Left ventricle myocardium inferior (tissue), 1 donor: ENCODE measurements at places on chromosomes 1 and 21.
A peak's percentile ranks its signal among the peaks of the same experiment; 100 is the strongest.

DNA sequence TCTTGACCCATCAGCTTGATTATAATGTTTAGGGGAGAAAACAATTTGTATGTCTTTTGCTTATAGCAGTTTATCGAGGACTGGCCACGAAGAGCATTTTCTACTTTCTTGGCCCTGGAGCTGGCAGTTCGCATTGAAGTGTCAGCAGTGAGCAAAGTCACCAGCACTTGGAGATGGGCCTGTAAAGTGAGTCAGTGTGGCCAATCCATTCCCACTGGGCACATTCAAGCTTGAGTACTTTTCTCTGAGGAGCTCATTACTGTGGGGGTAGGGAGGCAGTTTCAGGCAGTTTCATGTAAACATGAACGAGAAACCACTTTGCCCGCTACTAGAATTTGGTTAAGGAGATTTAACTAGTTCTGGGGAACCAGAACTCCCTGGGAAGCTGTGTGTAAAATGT is 164.8 kb downstream of the PRDM2 start:
- no peak overlapping the region for H3K27ac ChIP-seq
- no peaks in the 10 kb centered on the region for H3K36me3 ChIP-seq
- H3K4me1 ChIP-seq, result no peaks in the 10 kb centered on the region
- H3K27me3 ChIP-seq, result peaks cover 31% of the 10 kb centered on the region

- H3K4me1 ChIP-seq, result peaks cover 5% of the 10 kb centered on the region
- no peaks in the 10 kb centered on the region for H3K36me3 ChIP-seq
- H3K27ac ChIP-seq, result no peak overlapping the region
- H3K4me3 ChIP-seq, result no peak overlapping the region
Measured at GRCh38 chr1:218660678-218661053, 315.5 kb downstream of the TGFB2 start.

GRCh38 chr1:156816561-156817328 is at the start of gene SH2D2A:
Gene SH2D2A (minus strand): TSS chr1:156816848. CDS start chr1:156816708, 140 bp downstream.
- H3K4me1 ChIP-seq, result peaks cover 28% of the 10 kb centered on the region
- peaks cover 27% of the 10 kb centered on the region for H3K27me3 ChIP-seq
- no peak for DNase-seq
- H3K4me3 ChIP-seq, result peak within 1 kb of the TSS; percentile 65
- peak within 1 kb of the TSS; percentile 81 for H3K27ac ChIP-seq

GRCh38 chr1:242723044-242723716 is 198.7 kb upstream of the PLD5 start:
- H3K27me3 ChIP-seq, result no peaks in the 10 kb centered on the region
- H3K27ac ChIP-seq, result peak overlapping the region; percentile 64
- no peaks in the 10 kb centered on the region for H3K36me3 ChIP-seq
- H3K4me1 ChIP-seq, result peaks cover 9% of the 10 kb centered on the region
- H3K4me3 ChIP-seq, result no peak overlapping the region

- H3K27me3 ChIP-seq, result no peaks in the 10 kb centered on the region
- H3K27ac ChIP-seq, result peak overlapping the region; percentile 99
- peaks cover 40% of the 10 kb centered on the region for H3K36me3 ChIP-seq
- H3K4me1 ChIP-seq, result peaks cover 91% of the 10 kb centered on the region
- no peak for DNase-seq
- peak overlapping the region; percentile 86 for H3K4me3 ChIP-seq
Measured at GRCh38 chr1:145995148-145995881, 1.1 kb downstream of the TXNIP start.

GRCh38 chr1:224989615-224990014 is 60.1 kb downstream of the DNAH14 start:
- no peak for DNase-seq
- no peaks in the 10 kb centered on the region for H3K27me3 ChIP-seq
- H3K4me3 ChIP-seq, result no peak overlapping the region
- H3K36me3 ChIP-seq, result no peaks in the 10 kb centered on the region
- no peak overlapping the region for H3K27ac ChIP-seq
- no peaks in the 10 kb centered on the region for H3K4me1 ChIP-seq

GRCh38 chr1:63615768-63616420 is 22.7 kb downstream of the PGM1 start:
- H3K4me3 ChIP-seq, result no peak overlapping the region
- peaks cover 56% of the 10 kb centered on the region for H3K4me1 ChIP-seq
- DNase-seq, result no peak
- H3K27ac ChIP-seq, result no peak overlapping the region
- no peaks in the 10 kb centered on the region for H3K27me3 ChIP-seq
- H3K36me3 ChIP-seq, result no peaks in the 10 kb centered on the region

- no peak overlapping the region for H3K27ac ChIP-seq
- H3K36me3 ChIP-seq, result no peaks in the 10 kb centered on the region
- DNase-seq, result no peak
- H3K4me3 ChIP-seq, result no peak overlapping the region
Measured at GRCh38 chr1:205348554-205349487, 7.9 kb downstream of the KLHDC8A start.

DNA sequence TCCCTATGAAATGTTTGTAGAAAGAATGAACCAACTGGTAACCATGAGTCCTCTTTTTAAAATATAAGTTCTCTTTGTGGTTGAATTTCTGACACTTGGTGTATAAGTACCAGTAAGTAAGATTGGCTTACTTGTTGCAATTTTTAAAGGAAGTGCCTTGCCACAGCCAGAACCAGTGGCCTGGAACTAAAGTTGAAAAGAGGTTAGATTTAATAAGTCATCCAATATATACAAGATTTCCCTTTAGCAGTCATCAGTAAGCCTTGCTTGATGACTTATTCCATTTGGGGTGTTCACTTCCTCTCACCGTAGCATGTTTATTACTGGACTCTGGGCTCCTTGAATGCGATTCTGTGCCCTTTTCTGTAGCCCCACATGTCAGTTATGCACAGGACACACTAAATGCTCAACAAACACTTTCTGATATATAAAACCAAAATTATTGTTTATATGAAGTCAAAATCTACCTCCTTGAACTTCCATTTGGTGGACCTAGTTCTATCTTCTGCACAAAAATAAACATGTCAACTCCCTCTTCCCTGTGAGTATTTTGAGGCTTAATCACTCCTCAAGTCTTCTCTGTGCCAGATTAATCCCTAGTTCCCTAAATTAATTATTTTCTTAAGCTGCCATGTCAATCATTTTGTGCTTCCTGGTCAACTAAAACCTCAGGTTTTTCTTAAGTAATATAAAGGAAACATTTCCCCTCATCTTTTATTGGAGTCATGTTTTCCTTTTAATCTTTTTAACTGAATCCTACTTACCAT is 218.1 kb downstream of the ST6GALNAC3 start:
- no peak overlapping the region for H3K27ac ChIP-seq
- no peak overlapping the region for H3K4me3 ChIP-seq
- H3K27me3 ChIP-seq, result no peaks in the 10 kb centered on the region
- H3K36me3 ChIP-seq, result no peaks in the 10 kb centered on the region
- H3K4me1 ChIP-seq, result no peaks in the 10 kb centered on the region

GRCh38 chr1:22845398-22845935 is 127.2 kb downstream of the LACTBL1 start:
- no peak overlapping the region for H3K27ac ChIP-seq
- no peaks in the 10 kb centered on the region for H3K36me3 ChIP-seq
- no peak overlapping the region for H3K4me3 ChIP-seq
- peaks cover 17% of the 10 kb centered on the region for H3K4me1 ChIP-seq
- peaks cover 8% of the 10 kb centered on the region for H3K27me3 ChIP-seq

- no peaks in the 10 kb centered on the region for H3K27me3 ChIP-seq
- peaks cover 72% of the 10 kb centered on the region for H3K4me1 ChIP-seq
- H3K36me3 ChIP-seq, result peaks cover 16% of the 10 kb centered on the region
- H3K27ac ChIP-seq, result peak overlapping the region; percentile 93
Measured at GRCh38 chr1:31575369-31576140, 760 bp upstream of the TINAGL1 start.

GRCh38 chr1:53359225-53359933 is 31.5 kb upstream of the LRP8 start:
- H3K36me3 ChIP-seq, result no peaks in the 10 kb centered on the region
- no peak overlapping the region for H3K4me3 ChIP-seq
- DNase-seq, result no peak
- H3K27me3 ChIP-seq, result peaks cover 20% of the 10 kb centered on the region
- no peak overlapping the region for H3K27ac ChIP-seq
- H3K4me1 ChIP-seq, result no peaks in the 10 kb centered on the region

- H3K36me3 ChIP-seq, result no peaks in the 10 kb centered on the region
- peaks cover 100% of the 10 kb centered on the region for H3K27me3 ChIP-seq
- H3K4me1 ChIP-seq, result peaks cover 59% of the 10 kb centered on the region
Measured at GRCh38 chr1:90721210-90722194, 4.4 kb upstream of the BARHL2 start.

- no peak for DNase-seq
- no peak overlapping the region for H3K27ac ChIP-seq
- H3K36me3 ChIP-seq, result no peaks in the 10 kb centered on the region
Measured at GRCh38 chr1:116677474-116678062, 10.0 kb upstream of the IGSF3 start.

DNA sequence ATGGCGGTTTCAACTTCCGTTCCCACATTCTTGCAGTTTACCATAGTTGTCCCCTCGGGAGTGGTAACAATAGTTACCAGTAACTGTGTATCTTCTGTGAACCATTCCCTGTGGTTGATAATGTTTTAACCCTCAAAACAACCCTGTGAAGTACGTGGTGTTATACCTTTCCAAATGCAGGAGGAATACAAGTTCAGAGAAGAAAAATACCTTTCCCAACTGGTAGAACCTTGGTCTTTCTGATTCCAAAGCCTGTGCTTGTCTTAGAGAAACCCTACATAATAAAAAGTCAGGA is 789 bp downstream of the BTF3L4 start:
- peak overlapping the region; percentile 95 for H3K4me3 ChIP-seq
- DNase-seq, result no peak
- peak overlapping the region; percentile 89 for H3K27ac ChIP-seq
- peaks cover 65% of the 10 kb centered on the region for H3K4me1 ChIP-seq
- no peaks in the 10 kb centered on the region for H3K27me3 ChIP-seq
- H3K36me3 ChIP-seq, result peaks cover 24% of the 10 kb centered on the region

DNA sequence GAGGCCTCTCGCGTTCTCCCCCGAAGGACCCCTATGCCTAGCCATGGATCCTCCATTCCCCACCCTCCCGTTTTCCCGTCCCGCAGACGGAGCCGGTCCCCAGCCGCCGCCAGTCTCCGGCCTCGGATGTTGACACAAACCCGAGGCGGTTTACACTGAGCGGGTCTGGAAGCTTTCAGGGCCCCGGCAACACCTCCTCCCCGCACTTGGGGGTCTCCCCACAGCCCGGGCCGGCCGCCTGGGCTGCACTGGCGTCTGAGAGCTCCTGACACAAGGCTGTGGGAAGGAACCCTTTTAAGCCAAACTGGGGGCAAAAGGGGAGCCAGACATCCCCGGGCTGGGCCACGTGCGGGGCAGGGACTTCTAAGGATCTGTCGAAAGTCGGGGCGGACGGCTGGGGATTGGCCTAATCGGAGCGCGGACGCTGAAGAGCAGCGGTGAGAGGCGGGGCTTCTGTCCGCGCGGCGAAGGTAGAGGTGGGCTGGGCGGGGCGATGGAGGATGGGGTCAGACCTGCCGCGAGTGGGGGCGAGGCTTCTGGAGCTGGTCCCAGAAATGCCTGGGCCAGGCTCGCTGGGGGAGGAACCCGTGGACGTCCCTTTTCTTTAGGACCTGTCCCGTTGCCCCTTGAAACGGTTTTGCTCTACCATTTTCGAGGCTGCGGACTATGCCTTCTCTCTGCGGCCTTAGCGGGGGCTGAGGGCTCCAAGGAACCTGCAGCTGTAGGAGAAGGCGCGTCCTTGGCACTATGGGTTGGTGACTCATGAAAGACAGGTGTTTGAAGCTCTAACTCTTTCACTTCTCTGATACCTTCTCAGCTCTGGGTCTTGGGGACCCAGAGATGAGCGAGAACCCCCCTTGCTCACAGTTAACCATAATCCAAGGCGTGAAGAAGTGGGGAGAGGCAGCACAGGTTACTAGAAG is 1.2 kb upstream of the HPCAL4 start:
- DNase-seq, result no peak
- peak overlapping the region; percentile 64 for H3K4me3 ChIP-seq
- peaks cover 33% of the 10 kb centered on the region for H3K4me1 ChIP-seq
- H3K27me3 ChIP-seq, result peaks cover 84% of the 10 kb centered on the region
- H3K27ac ChIP-seq, result no peak overlapping the region

GRCh38 chr21:29810871-29811270 is 128.9 kb downstream of the GRIK1 start:
- no peak overlapping the region for H3K4me3 ChIP-seq
- H3K27me3 ChIP-seq, result peaks cover 7% of the 10 kb centered on the region
- no peaks in the 10 kb centered on the region for H3K4me1 ChIP-seq
- no peak for DNase-seq

DNA sequence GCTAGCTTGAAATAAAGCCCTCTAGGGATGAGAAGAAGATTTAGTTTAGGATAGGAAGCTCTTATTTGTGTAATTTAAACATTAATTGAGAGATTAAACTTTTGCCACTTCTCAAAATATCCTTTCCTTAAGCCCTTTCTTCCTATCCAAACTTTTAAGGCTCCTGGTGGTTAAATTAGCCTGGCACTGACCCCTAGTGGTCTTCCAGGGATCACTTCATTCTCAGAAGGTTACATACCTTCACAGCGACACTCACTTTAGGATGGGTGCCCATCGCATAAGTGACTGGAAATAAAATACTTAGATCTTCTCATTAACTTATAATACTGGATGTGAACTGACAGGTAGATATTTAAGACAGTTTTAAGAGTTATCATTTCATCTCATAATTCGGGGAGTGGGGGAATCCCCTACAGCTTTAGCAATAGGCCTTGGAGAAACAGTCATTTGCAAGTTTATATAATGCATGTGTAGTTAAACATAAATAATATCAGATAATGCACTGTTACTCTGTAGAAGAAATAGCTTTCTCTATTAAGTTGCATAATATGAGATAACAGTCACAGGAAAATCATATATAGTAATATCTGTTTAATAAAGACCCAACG is 7.4 kb downstream of the LHX9 start:
- H3K36me3 ChIP-seq, result no peaks in the 10 kb centered on the region
- no peak for DNase-seq

- no peak overlapping the region for H3K27ac ChIP-seq
- H3K36me3 ChIP-seq, result no peaks in the 10 kb centered on the region
- H3K27me3 ChIP-seq, result peaks cover 67% of the 10 kb centered on the region
- no peak for DNase-seq
- no peaks in the 10 kb centered on the region for H3K4me1 ChIP-seq
- H3K4me3 ChIP-seq, result no peak overlapping the region
Measured at GRCh38 chr1:29960156-29960755, 723.9 kb downstream of the PTPRU start.

DNA sequence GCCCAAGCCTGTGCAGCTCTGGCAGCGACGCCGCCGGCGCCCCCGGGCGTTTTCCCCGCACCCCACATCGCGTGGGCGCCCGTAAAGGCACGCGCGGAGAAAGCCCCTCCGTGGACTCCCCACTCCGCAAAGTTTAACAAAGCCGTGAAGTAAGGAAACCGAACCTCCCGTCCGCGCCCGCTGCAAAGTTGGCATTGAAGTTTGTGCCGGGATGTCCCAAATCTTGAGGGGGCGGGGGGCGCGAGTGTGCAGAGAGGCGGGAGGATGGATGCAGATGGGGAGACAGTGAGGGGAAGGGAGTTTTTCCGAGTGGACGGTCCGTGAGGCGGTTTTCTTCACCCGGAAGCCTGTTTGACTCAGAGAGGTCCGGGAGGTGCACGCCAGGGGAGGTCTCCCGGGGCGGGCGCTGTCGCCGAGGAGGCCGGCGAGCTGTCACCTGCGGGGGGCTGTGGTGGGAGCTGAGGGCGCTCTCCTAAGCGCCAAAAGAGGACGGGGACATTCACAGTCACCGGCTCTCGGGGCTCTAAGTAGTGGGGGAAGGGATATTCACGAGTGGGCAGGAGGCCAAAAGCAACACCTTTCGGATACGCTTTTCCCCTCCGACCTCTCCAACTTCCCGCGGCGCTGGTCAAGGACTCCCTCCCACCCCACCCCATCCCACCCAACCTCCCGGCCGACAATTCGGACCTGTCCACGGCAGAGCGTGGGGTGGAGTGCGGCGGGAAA is 1.3 kb downstream of the WLS start:
- peaks cover 61% of the 10 kb centered on the region for H3K4me1 ChIP-seq
- H3K27me3 ChIP-seq, result no peaks in the 10 kb centered on the region
- peak overlapping the region; percentile 83 for H3K27ac ChIP-seq
- H3K36me3 ChIP-seq, result no peaks in the 10 kb centered on the region
- peak; percentile 26 for DNase-seq
- H3K4me3 ChIP-seq, result peak overlapping the region; percentile 78
